Cerebellum (tissue), 4 donors: ENCODE measurements at places on chromosomes 6 and 20.
A peak's percentile ranks its signal among the peaks of the same experiment; 100 is the strongest.

GRCh38 chr6:53293691-53294090, 55.1 kb downstream of the ELOVL5 start:
- no peak for DNase-seq

DNA sequence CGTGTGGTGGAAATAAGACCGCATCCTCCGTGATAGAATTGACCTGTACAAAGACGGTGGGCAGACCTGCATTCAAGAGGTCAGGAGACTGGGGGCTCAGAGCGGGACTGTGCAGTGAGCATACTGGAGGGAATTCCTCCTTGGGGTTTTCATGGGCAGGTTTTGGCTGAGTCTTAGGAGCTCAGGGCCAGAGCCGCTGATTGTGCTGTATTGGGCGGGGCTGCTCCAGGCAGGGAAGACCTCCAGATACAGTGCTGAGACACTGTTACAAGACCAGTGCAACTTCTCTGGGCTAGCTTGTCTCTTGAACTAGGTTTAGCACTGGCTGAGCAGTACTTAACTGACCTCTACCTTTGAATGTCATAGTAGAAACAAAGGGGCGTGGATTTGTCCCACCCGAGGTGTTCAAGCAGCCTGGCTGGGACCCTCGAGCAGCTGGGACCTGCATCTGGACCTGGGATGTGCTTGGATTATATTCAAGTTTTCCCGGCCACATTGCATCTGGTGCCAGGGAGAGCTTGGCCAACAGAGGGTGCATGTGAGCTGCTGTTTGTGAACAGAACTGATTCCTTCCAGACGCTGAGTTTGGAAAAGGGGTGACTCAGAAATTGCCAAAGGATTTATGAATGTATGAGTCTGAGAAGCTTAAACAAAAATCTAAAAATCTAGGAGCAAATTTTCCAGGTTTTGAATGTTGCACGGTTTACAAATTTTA, 33.4 kb upstream of the SLC22A1 start:
- peak; percentile 34 for DNase-seq

DNA sequence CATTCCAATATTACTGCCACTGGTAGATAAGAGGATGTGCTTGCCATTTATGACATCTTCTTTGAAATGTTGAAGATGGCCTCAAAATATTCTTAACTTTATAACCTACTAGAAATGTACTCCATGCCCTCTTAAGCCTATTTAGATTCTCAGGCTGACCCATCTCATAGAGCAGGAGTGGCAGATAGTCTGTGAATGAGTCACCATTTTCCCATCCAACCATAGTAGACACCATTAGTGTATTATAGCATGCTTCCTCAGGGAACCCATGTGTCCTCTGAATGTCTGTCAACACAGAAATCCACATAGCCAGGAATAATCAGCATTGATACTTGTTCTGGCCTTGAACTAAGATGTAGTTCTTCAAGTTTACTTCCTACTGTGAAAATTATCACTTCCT, 150.2 kb downstream of the IMPG1 start:
- no peak for DNase-seq

DNA sequence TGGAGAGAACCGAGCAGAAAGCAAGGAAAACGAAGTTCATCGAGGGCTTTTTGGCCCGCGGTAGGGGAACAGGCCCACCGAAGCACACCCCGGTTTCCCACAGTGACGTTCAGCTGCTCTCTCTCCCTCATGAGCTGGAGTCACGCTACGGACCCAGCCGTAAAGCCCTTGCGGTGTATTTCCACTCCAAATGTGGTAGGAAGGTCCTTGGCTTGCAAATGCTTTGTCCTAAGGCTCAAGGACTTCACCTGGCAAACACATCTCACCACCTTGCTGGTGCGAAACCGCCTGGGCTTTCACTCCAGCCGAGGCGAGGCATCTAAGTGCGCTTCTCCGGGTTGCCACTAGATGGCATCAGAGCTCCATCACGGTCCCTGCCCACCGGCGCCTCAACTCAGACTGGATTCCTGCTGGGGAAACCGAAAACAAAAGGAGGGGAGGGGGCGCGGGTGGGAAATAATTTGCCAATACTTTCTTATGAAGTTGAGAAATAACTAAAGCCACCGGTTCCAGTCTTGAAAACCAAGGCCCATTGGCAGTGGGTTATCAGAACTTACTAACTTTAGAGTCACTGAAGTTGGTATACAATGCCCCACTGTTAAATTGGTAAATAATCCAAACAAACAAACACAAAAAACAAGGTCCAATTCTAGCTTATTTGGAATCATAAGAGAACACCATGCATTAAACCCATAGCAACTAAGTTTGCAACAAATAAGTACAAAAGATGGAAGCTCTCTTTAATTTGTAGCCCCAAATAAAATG, 13.4 kb upstream of the FOXC1 start:
- peak; percentile 74 for DNase-seq

DNA sequence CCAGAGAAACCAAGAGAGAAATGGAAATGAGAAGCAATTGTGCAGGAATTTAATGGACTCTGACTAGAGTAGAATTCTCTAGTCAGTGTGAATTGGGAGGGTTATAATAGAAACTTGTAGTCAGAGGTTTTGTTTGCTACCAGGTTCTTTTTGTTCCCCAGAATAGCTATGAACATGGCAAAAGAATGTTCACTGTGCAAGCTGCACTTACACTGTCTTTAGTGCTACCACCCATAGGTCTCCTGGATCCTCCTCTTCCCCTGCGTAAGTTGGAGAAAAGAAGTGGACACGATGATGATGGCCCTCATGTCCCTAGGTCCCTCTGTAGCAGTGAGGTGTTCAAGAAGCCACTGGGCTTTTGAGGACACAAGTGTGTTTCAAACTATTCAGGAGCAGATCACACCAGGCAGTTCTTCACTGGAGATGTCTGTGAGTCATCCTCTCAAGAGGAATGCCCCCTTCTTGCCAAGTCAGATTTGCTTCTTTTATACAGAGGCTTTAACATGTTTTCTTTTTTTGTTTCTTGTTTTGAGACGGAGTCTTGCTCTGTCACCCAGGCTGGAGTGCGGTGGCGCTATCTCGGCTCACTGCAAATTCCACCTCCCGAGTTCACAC, 47.6 kb upstream of the SMIM8 start:
- DNase-seq: no peak
